ENCODE measurements at places on chromosomes 16 and 17.
A peak's percentile ranks its signal among the peaks of the same experiment; 100 is the strongest.

DNA sequence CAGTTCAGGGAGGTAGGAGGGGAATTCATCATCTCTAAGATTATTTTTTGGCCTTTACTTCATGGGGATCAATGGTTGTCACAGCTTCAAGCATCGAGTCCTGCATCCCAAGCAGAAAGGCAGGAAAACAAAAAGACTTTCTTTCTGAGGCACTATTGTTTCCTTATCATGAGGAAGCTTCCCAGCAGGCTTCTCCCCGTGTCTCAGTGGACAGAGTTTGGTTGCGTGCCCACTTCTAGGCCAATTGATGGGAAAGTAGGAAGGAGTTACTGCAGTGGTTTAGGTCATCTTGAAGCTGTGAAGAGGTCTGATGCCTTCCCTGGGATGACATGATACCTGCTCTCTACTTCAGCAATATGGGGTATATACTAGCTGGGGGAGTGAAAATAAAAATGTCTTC lies 175.3 kb upstream of the CDH13 start:
- no peak for DNase-seq

- no peak for DNase-seq
Observed at GRCh38 chr16:70746040-70746707, 54.8 kb downstream of the VAC14 start.

DNA sequence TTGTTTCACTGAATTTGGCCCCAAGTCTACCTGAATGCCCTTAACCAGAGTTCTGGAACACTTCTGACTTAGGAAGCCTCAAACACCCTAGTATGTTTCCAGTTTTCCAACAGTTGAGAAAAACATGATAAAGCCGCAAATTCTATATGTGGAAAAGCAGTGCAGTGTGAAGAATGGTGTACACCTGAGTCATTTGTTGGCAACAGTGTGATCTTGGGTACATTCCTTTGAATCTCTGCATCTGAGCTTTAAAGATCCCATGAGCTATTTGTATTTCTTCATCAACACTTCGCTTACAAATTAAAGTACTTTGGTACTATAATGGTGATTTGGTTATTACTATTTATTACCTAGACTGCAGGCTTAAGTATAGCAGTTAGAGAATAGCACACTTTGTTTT lies 93.6 kb upstream of the TBX2 start:
- no peak for DNase-seq

GRCh38 chr16:85391175-85391707 lies 221.9 kb upstream of the GSE1 start:
- no peak for DNase-seq

DNA sequence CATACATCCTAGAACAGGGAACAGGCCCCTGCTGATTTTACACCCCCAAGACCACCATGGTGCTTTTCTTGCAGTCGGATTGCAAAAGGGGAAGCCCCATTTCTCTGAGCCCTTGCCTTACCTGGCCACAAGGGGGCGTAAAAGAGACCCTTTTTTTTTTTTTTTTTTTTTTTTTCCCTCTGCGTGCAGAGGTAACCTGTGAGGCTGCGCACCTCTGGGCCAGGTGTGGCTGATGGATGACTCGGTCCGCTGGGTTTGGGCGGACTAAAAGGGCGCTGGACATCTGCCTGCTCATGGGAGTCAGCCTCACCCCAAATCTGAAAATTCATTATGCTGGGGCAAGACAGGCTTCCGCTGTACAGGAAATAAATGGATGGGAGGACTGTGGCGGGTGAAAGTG lies 281.0 kb downstream of the CBLN1 start:
- DNase-seq = peak; percentile 75

- no peak for DNase-seq
Observed at GRCh38 chr17:55124730-55125360, 139.9 kb upstream of the HLF start.

DNA sequence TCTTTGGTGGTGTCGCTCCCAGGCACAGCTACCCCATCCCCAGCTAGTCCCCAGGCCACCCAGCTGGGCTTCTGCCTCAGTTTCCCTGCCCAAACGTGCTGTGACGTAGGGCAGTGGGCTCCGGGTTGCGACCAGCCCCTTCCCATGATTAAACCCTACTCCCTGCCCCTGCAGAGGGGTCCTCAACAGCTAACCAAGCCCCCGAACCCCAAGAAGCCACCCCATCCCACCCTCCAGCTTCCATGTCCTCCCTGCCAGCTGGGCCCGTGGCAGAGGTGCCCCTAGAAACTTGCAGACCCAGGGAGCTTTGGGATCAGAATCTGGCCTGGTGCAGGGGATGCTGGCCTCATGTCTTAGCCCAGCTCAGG lies 879 bp upstream of the NTN3 start:
- no peak for DNase-seq

DNA sequence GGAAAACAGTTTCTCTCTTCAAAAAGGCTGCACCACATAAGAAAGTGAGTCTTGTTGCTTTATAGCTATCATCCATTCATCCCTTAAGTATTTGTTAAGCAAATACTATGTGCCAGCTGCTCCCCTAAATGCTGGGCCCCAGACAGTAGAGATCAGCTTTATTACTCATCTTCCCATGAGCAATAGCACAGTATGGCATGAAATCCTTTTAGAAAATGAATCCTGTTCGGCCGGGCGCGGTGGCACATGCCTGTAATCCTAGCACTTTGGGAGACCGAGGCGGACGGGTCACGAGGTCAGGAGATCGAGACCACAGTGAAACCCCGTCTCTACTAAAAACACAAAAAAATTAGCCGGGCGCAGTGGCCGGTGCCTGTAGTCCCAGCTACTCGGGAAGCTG lies 99.5 kb downstream of the MYO1D start:
- no peak for DNase-seq

GRCh38 chr17:59839651-59840328 lies 53.0 kb downstream of the TUBD1 start:
- peak; percentile 53 for DNase-seq

GRCh38 chr17:22303096-22303495 lies 610.8 kb downstream of the KCNJ18 start:
- no peak for DNase-seq

DNA sequence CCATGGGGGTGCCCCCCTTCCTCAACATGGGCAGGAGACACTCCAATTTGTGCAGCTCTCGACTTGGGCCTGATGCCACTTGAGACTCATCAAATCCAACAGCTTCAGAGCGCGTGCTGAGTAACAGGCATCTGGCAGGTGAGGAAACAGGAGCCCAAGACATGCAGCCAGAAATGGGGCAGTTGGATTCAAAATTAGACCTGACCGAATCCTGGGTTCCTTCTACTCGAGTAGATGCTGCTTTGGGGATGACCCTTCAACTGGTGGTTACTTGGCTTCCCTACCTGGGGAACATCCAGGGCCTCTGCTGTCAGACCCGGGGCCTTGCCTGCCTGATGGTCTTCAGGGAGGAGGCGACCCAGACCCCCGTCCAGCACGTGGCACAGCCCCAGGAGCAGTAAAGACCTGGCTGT lies 488 bp upstream of the NTN3 start:
- peak; percentile 42 for DNase-seq

GRCh38 chr17:12673788-12674187 lies 8.1 kb downstream of the MYOCD start:
- DNase-seq = no peak

GRCh38 chr17:17024778-17025300 lies 17.4 kb upstream of the MPRIP start:
- DNase-seq = no peak

- DNase-seq = no peak
Observed at GRCh38 chr17:63695889-63696288, 4.0 kb downstream of the LIMD2 start.

DNA sequence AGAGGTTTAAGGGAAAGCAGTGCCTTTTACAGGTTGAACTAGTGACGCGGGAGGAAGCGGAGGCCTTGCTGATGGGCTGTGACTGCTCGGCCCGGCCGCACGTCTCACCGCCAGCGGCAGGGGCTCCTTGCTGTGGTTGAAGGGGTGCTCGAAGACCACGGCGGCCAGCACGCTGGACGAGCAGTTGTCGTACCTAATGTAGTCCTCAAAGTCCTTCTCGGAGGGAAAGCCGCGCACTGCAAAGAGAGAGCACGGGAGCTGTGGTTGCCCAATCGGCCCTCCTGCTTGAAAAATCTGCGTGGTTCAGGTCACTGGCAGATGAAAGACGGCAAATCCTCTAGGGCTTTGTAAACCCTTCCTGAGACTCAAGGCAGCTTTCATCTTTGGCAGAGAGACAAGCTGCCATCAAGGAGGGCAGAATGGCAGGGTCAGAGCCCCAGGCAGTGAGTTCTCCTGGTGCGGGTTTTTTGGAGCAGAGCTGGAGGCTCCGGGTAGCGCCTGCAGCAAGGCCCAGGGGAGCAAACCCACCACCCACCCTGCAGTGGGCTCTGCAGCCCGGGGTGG lies 16.1 kb downstream of the ABCA3 start:
- no peak for DNase-seq

DNA sequence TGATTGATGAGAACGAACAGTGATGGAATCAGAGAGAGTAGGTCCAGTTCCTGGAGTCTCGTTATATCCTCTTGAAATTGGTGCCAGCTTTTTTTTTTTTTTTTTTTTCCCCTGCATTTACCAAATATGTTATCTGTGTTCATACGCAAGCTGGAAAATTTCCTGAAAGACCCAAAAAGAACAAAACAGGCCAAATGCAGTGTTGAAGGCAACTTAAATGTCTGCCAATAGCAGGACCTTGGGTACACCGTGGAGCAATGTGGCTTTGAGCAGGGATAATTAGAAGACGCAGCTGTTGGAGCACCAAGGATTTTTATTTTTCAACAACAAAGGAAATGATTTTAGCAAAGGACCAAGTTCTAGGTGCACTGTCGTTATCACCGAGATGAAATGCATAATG lies 105.0 kb downstream of the ABCC6 start:
- no peak for DNase-seq

DNA sequence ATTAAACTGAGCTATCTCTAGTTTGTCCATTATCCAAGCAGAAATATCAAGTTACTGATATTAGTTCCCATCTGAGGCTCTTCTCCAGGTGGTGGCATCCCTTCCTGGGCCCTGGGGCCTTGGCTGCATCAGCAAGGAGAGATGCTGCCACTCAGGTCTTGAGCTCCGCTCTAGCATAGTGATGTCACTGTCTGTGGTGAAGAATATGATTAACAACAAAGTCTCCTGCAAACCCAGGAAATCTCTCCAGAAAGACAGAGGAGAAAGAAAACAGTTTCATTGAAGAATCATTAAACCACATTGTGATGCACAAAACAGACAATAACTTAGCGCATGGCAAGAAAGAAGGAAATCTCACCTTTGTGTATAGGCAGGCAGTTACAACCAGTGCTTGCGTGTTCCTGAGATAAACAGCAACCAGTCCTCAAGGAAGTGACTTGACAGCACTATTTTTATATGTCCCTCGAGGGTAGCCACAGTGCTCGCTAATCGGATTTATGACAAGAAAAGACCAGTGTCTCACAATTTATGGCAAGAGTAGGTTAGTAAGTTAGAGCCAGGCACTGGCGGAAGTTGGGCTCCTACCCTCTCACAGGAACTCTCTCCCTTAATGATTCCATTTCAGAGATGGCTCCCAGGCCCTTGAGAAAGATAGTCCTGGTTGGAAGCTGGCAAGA lies 151.1 kb downstream of the AHSP start:
- no peak for DNase-seq

DNA sequence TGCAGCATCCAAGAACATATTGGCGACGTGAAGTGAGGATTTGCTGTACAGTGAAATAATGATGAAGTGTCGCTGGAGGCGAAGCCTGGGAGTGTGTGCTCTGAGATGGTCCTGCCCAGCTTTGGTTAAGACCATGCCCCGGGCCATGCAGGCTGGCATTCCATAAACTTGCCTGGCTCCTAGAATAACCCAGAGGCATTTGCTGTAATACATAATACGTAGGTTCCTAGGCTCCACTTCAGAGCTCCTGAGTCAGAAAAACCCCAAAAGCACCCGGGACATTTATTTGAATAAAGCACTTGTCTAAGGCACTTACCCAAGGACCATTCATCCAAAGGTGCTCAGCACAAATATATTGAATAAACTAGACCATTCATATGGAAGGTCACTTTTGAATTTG lies 279.3 kb downstream of the ABCC12 start:
- DNase-seq = no peak

DNA sequence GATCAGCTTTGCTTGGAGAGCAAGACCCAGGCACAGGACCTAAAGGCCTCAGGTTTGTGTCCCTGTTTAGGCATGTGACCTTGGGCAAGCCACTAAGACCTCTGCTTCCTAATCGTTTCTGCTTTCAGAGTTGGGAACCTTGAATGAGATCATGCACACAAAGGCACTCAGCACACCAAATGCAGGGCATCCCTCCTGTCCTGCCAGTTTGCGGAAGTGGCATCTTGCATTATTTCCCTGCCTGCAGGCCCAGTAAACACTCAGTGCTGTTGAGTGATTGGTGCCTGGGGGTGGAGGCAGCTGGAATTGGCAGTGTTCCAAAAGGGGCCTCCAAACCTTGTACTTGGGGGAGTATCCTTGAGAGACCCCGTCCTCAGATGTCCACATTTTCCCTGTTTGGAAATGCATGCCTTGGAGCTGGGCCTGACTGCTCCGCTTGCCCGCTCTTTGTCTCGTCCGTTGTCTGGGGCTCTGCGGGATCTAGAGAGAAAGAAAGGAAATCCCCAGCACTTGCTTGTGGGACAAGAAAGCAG lies 28.7 kb downstream of the MRM1 start:
- no peak for DNase-seq

DNA sequence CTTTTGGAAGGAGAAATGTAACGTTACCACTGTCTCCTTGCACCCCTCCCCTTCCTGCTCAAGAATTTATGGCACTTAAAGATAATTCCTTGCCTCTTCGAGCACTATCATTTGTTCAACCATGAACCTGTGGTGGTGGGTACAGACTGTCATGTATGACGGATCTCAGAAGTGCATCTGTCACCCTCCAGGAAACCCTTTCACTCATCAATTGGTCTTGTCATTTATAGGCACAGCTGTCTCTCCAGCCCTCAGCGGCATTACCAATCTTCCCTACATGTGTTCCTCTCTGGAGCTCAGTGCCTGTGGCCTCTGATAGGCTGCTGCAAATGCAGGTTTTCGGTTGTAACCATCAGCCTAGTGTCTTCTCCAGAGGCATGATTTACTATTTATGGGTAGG lies 15.0 kb downstream of the CNTNAP4 start:
- no peak for DNase-seq

- no peak for DNase-seq
Observed at GRCh38 chr17:37774504-37774903, 29.6 kb upstream of the HNF1B start.

GRCh38 chr17:52982331-52982730 lies 823.8 kb upstream of the CA10 start:
- DNase-seq = no peak

DNA sequence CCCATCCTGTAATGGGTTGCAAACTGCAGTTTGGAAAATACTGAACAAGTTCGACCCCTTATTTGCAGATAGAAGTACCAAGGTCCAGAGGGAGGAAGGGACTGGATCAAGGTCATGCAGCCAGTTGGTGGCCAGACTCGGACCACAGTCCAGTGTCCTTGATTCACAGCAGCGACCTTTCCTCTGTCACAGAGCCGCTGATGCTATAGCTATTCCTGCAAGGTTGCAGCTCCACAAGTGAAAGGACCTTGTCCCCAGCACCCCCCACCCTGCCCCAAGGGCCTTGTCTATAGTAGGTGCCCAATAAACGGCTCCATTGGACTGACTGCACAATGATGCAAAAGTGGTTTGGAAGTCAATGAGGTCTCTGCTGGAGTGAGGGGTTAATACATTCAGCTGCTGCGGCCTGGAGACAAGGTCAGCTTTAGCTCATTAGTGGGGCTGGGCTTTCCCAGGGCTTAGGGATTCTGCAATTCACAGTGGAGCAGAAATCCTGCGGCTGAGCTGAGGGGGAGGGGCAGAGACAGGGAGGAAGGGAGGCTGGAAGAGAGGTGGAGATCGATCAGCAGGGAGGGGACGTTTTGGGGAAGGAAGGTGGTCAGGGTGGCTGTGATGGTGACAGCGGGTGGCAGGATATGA lies 13.4 kb upstream of the CRHR1 start:
- DNase-seq = peak; percentile 87

- DNase-seq = no peak
Observed at GRCh38 chr17:607361-608147, 107.1 kb downstream of the VPS53 start.
